Fibroblast of skin of left quadriceps (primary cell): ENCODE measurements at places on chromosomes 12 and 14.

- no peak for DNase-seq
Observed at GRCh38 chr14:72591391-72591790, 302.5 kb downstream of the DPF3 start.

- no peak for DNase-seq
Observed at GRCh38 chr14:75769047-75769685, 108.1 kb downstream of the TTLL5 start.

DNA sequence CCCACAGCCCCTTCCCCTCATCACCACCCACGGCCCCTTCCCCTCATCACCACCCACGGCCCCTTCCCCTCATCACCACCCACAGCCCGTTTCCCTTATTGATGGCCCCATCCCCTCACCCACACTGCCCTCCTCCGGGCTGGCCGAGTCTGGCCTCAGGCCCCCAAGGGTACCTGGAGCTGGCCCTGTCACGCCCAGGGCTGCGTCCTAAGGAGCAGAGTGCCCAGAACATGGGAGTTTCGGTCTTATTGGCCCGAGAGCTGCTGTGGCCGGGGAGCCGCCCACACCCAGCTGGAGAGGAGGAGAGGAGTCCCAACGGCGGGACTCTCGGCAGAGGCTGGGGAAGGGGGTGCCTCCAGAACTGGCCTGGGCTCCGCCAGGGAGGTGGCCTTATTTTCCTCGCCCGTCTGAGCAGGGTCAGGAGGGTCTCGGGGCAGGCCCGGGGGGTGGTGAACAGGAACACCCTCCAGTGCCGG lies 182.3 kb downstream of the KIF26A start:
- DNase-seq: no peak

DNA sequence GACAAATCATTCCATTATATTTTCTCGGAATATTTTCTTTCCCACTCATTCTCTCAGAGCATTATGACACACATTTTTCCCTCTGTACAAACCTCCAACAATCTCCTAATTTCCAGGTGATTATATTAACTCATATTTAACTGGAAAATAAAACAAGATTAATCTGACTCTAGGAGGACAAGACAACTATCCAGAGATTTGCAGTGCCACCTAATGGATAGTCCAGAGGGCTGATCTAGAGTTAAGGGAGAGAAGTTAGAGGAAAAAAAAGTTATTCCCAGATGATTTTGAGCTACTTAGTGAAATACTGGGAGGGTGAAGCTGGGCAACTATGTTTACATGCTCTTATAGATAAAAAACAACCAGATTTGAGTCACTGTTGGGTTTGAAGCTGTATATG lies 161.7 kb downstream of the ALX1 start:
- DNase-seq: no peak

GRCh38 chr12:67533159-67533558 lies 115.4 kb upstream of the DYRK2 start:
- DNase-seq: no peak

DNA sequence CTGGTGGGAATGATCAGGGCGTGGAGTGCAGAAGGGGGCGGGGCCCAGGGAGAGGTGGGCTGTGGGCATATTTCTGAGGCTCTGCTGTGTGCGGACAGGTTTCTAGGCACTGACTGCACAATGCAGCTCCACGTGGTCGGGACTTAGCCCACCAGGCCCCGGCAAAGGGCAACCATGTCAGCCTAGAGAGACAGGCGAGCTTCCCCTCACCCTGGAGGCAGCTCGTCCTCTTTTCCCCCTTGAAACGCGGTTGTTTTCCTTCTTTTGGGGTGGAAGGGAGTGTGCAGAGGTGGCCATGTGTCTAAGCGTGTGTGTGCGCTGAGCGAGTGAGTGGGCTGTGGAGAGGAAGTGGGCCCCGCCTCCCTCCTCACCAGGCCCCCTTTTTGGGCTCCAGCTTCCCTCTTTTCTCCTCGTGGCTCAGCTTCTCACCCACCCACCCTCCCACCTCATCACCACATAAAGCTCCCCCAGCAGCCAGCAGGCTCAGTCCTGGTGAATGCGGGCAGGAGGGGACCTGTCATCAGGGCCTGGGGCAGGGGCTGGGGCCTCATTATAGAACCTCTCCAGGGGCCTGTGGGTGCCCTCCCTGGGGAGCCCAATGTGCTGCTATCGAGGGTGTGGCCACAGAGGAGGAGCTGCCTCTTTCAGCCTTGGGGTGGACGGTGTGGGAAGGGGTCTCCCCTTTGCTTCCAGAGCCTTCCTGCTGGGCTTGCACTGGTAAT lies 22.0 kb downstream of the LRTM2 start:
- no peak for DNase-seq

DNA sequence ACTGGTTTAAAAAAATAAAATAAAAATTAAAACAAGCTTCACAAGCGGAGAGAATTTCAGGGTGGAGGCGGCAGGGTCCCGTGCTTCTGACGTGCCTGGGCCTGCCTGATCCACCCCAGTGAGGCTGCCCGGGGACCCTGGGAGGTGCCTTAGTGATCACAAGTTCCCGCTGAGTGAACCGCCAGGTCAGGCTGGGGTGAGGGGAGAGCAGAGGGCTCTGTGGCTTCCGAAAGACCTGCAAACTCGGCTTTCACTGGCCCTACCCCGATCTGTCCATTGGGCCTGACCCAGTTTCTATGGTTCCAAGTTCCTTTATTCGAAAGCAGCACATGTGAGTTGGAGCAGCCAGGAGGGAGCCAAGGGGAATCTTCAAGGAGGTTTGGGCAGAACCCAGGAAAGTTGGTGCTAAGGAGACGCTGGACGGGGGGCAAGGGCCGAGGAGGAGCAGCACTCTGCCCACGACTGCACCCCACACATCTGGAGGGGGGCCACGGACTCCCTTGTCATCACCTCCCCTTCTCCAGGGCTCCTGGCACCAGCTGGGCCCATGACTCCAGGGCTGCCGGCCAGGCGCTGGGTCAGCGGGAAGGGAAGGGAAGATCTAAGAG lies 12.9 kb downstream of the MMP14 start:
- DNase-seq: no peak

GRCh38 chr12:93714382-93714781 lies 37.2 kb downstream of the CRADD start:
- no peak for DNase-seq

DNA sequence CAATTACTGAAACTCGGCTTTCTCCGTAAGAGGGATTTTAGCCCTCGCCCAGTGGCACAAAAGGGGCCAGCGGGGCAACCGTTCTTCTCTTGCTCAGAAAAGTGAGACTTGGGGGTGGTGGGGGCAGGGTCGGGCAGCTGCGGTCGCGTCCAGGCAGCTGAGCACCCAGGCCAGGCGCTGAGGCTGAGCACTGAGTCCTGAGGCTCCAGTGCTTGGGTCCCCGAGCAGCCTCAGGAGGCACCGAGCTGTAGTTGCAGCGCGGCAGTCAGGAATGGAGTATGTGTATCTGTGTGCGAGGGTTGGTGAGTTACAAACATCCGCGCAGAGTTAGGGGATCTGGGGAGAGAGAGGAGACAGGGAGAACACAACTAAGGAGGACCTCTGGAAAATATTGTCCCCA lies 4.1 kb upstream of the HOXC6 start:
- DNase-seq: no peak

DNA sequence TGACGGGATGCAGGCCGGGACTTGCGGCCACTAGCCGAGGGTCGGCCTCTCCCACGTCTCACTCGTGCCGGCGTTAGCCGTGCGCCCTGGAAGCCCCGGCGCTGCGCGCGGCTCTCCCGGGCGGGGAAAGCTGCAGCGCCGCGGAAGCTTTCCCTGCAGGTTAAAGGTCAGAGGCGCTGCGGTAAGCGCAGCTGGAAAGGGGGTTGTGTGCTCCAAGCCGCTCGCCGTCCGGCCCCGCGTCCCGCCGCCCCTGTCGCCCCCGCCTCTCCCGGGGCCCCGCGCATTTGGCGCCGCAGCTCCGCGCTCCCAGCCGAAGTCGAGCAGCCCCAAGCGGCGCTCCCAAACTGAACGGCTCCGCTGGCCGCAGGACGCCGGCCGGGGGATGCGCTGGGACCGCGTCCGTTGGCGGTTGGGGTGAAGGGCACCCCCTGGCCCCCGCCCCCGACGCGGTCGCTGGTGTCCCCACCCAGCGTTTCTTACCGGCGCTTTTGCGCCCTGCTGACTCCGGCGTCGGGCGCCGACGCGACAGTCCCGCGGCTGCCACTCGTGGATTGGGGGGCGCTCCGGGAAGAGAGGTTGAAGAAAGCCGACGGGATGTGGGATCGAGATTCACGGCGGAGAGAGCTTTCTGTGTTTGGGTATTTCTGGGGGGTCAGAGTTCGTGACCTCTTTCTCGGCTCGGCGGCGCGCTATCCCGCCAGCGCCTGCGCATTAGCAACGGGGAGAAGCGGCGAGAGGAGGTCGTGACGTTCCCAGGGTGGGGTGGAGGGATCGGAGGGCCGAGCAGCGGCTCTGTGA lies at the start of gene NR2C1:
Gene NR2C1 (minus strand): TSS at position 719 of the 798 bp plus-strand sequence. CDS start 6,234 bp downstream, outside the sequence.
- peak; percentile 81 for DNase-seq

DNA sequence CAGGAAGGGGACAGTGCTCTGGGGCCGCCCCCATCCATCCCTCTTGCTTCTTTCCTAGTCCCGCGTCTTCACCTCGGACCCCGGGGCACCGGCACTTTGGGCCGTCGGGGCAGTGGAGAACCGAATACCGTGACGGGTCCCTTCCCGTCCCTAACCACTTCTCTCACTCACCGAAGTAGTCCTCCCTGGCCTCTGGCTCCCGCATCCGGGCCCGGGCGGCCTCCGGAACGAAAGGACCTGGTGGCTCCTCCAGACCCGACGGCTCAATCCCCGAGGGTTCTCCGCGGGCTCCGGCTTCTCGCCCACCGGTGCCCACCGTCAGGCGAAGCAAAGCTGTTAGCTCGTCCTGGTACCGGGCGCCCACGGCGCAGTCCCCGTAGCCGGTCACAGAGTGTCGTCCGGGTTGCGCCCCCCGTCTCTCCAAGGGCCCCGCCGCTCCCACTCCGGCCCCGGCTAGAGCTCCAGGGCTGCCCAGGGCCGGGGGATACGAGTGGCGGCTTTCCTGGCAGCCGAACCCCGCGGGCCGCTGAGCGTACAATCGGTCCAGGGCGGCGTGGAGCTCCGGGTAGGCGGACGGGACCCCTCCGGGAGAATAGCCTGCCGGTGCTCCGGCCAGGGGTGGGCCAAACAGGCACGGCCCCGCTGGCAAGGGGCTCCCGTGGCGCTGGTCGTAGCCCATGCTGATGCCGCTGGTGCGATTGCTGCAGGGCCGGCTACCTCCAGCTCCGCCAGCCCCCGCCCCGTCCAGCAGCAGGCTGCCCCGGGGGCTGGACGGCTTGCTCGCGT lies 1.1 kb downstream of the AJUBA start:
- DNase-seq: no peak

- DNase-seq: no peak
Observed at GRCh38 chr12:12572659-12573058, 10.0 kb upstream of the DUSP16 start.

GRCh38 chr12:21607701-21608100 lies 3.1 kb upstream of the GYS2 start:
- DNase-seq: no peak

GRCh38 chr12:46414591-46415268 lies 42.2 kb upstream of the SLC38A2 start:
- DNase-seq: no peak

DNA sequence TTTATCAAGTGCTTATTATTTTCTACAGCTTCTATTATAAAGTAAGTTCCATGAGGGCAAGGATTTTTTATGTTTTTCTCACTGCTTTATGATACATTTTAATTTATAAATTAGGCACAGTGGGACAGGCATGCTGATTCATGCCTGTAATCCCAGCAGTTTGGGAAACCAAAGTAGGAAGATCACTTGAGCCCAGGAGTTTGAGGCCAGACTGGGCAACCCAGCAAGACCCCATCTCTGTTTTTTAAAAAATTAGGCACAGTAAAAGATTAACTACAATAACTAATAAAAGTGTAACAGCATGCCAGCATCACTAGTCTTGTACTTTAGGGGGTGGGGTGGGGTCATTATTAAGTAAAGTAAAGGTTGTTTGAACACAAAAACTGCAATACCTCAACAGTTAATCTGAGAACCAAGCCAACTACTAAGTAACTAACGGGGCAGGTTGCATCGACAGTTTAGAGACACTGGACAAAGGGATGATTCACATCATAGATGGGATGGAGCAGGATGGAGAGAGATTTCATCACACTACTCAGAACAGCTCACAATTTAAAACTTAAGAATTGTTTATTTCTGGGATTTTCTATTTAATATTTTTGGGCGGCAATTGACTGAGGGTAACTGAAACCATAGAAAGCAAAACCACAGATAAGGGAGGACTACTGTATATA lies 119.5 kb downstream of the PLEKHA5 start:
- DNase-seq: peak; percentile 45

- DNase-seq: no peak
Observed at GRCh38 chr14:64763801-64764621, 59.8 kb downstream of the PLEKHG3 start.

DNA sequence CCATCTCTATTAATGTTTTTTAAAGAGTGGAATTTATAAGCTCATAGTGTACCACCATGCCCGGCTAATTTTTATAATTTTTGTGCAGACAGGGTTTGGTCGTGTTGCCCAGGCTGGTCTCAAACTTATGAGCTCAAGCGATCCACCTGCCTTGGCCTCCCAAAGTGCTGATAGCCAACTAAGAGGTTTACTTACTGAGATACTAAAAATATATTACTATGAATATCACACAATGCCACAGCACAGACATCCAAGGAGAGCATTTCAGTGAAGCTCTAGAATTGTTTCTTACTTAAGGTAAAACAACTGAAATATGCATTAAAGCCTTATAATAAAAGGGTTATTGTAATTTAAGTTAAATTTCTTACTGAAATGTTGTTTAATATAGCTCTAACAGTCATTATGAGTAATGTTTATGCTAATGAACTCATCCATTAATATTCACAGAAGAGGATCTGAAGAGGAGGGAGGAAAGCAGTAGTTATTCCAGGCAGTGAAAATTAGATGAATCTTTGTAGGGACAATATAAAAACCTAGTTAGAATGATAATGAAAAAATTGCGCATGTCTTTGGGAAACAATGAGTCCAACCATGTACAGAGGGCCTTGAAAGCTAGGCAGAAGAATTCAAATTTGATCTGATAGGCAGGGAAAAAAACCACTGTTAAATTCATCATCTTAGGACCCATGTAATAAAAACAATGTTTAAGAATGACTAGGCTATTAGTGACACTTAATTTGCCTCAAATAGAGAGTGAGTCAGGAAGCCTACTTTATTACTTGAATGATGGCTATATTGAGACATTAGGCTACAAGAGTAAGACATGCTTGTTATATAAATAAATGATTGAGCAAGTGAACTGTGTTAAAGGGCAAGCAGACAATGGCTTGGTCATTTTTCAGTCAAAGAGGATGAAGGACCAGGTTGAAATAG lies 99.2 kb downstream of the SLC41A2 start:
- no peak for DNase-seq

- no peak for DNase-seq
Observed at GRCh38 chr12:89250636-89251035, 101.7 kb downstream of the DUSP6 start.

DNA sequence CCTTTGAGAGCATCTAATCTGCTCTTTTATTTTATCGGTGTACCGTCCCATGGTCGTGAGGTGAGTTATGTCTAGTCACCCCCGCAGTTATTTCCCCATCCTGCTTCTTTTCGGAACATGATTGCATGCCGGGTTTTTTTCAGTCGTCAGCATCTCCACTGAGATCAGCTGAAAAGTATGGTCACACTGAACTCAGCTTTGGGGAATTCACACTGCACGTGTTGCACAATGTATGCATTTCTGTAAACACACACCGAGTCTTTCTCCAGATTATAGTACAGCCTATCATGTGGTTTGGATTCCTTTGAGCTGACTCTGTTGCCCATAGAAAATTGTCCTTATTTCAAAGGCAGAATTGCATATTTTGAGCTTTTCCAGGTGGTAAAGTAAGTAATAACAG lies 24.6 kb downstream of the PLXNC1 start:
- DNase-seq: peak; percentile 95

GRCh38 chr14:69039288-69039628 lies 60.2 kb upstream of the ACTN1 start:
- DNase-seq: no peak

GRCh38 chr12:52655251-52655650 lies 3.2 kb upstream of the KRT2 start:
- DNase-seq: no peak
